Foreskin keratinocyte (primary cell): ENCODE measurements at places on chromosomes 6 and 20.
A peak's percentile ranks its signal among the peaks of the same experiment; 100 is the strongest.

DNA sequence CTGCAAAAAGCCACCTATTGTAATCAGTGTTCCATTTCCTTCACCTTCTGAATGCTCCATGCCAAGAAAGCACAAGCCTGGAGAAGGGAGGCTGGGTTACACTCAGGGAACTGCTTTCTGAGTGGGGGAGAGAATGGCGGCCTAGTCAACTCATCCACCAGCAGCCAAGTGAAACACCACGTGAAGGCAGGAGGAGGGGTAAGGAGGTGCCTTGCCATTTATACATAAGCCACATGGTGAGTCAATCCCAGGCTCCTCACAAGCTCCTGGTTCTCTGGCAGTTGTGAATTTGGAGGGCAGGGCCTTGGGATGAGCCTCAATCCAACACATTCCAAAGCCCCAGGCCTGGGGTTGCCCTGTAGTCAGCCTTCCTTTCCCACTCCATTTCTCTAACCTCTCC lies 149.4 kb downstream of the CD24 start:
- DNase-seq = no peak

DNA sequence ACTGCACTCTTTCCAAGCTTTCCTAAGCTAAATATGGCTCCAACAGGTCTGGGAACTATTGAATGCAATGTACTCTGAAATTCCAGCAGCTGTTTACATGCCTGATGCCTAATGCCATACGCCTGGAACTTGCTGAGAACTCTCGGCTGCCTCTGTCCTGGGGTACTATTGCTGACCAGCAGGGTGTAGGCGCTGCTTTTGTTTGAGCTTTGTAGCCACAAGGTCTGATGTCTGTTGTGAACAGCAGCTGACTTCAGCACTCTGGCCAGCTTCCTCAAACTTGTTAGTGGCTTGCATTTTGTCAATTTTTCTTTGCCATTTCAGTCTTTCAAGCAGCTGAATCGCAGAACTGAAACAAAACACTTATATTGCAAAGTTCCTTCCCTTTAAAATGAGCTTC lies 26.7 kb downstream of the SAYSD1 start:
- DNase-seq = peak; percentile 11

DNA sequence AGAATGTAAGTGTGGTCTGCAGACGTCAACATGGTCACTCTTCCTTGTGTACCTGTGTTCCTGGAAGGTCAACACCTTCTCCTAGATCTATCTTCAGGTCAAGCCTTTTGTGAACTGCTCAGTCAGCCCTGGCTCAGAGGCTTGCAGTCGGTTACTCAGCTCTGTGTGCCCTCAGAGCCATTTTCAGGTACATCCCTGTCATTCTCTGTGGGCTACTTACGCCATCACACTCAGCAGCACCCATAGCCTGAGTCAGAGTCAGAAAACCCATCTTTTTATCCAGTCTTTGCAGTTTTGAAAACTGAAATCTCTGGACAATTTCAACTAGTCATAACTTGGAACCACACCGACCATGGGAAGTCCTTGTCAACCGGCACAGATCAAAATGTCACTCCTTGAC lies 35.3 kb downstream of the TGM3 start:
- DNase-seq = no peak

DNA sequence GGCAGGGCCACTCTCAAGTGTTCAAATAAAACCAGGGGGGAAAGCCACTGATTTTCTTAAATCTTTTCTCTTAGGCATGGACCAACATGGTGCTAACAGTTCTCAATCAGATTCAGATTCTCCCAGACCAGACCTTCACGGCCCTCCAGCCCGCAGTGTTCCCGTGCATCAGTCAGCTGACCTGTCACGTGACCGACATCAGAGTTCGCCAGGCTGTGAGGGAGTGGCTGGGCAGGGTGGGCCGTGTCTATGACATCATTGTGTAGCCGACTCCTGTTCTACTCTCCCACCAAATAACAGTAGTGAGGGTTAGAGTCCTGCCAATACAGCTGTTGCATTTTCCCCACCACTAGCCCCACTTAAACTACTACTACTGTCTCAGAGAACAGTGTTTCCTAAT lies 41.5 kb upstream of the SMIM28 start:
- DNase-seq = no peak

GRCh38 chr6:6803180-6803977 lies 214.9 kb downstream of the LY86 start:
- DNase-seq = peak; percentile 100

- DNase-seq = no peak
These were observed 20.5 kb downstream of the CAPN11 start for GRCh38 chr6:44179072-44179536.

- no peak for DNase-seq
These were observed 4.9 kb upstream of the TBX18 start for GRCh38 chr6:84769306-84769705.

DNA sequence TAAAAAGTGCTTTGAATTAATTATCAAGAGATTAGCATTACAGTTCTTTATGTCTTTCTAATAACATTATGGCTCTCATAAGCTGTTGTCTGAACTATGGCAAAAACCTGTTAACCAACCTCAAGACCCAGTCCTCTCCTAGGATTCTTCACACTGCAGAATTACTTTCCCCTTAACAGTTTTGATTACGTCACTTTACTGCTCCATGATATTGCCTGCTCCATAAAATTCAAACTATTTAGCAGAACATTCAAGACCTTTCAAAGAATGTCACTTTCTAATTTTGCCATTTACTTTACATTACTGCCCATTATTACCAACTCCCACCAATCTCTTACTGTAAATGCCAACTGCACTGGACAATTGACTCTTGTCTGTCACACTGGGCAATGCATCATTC lies 843.5 kb downstream of the PHF3 start:
- DNase-seq = no peak

DNA sequence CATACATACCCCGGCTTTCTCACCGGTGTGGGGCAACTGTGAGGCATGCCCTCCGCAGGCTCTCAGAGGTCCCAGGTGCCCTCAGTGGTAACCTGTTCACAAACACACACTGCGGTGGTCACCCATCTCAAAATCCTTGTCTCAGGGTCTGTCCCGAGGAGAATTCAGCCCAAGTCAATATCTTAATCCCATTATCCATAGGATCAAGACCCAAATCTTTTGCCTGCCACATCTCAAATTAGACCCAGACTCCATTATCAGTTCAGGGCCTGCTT lies 140.8 kb downstream of the CDC5L start:
- no peak for DNase-seq

DNA sequence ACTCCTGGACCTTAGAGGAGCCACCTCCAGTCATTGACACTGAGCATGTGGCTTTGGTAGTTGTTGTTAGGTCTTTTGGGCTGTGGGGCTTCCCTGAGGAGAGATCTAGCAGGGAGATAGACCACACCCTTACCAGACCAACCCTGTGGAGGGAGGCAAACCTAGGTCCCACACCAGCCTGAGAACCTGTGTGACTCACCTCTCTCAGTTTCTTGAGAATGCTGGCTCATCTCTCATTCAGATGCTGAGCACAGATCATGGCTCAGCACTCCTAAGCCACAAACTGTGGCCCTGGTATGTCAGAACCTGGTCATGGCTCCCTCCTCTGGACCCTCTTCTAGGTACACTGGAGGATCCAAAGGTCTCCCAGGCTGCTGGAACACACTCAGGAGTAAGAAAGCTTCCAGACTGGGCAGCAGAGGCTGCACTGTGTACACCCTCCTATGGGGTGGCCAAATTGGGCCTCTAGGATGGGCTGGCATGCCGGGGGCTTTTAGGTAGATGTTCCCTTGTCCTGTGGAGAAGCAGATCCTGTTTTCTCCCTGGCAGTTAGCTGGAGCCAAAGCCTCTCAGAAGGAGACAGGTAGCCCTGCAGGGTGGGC lies 1294.5 kb downstream of the KHDRBS2 start:
- no peak for DNase-seq

DNA sequence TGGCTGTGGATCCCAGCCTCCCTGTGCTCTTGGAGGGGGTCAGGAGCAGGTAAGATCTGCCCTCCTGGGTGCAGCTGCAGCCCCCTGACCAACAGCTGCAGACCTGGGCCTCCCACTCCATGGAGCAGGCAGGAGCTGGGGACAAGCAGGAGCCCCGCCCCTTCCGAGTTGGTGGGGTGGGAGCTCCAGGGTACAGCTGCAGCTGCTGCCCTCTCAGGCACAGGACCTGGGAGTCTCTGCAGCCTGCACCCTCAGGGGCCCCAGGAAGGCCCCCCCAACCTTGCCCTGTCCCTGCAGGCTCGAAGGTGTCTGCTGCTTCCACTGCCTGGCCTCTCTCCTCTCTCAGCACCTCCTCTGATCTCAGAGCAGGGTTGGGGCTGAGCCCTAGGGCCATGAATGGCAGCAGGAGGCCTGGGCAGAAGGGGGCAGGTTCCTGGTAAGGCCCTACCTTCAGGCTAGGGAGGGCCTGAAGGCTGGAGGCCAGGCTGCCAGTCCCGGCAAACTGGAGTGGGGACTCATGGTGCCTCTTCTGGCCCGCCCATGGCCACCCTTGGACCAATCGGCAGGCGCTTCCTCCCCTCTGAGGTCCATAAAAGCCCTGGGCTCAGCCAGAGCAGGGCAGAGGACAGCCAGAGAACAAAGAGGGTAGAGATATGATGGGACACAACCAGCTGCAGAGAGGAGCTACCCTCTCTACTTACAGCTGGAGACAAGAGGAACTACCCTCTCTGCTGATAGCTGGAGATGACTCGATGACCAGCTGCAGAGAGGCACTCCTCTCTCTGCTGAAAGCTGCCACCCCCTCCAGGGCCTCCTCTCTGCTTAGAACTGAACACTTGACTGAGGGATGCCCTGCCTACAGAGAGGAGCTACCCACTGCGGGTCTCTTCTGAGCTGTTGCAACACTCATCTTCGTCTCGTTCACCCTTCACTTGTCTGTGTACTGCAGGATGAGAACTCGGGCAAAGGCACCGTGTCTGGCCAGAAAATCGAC lies 7.8 kb upstream of the PACSIN1 start:
- DNase-seq = no peak

DNA sequence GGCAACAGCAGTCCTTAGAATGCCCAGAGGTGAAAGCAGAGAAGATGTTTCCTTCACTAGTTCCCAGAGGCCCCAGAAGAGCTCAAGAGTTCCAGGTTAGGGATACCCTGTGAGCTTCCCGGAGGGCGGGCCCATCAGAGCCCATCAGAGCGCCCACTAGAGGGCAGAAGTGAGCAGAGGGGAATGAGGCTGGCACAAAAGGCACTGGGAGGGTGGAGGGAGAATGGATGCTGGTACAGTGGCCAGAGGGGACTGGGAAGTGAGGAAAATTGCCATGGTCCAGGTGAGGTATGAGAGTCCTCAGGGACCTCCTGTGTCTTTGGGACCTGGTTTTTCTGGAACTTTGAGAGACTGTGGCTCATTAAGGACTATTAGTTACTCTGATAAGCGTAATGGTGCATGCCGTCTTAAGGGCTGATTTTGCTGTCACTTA lies 57.3 kb downstream of the LINC00237 start:
- DNase-seq = no peak

DNA sequence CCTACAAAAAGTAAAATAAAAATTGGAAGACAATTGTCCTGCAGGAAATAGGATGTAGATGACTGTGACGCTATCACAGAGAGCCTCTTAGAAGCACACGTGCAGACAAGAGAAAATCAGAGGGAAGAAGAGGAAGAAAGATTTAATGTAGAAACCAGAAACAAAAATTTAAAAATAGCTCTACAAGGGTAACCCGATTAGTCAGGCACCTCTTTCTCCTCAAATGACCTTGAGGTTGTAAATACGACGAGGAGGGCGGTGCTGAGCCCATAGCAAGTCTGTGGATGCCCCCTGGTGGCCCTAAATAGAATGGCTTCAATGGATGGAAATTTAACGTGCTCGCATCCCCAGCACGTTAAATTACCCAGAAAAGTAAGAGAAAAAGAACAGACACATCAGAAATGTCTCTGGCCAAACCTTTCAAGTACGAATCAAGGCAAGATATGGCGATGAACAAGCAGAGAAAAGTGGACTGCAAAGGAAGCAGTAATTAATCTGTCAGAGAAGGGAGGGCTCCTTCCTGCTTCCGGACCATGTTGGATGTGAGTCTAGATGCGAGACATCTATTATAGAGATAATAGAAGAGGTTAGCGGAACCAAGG lies 4.2 kb upstream of the PRPH2 start:
- peak; percentile 44 for DNase-seq

DNA sequence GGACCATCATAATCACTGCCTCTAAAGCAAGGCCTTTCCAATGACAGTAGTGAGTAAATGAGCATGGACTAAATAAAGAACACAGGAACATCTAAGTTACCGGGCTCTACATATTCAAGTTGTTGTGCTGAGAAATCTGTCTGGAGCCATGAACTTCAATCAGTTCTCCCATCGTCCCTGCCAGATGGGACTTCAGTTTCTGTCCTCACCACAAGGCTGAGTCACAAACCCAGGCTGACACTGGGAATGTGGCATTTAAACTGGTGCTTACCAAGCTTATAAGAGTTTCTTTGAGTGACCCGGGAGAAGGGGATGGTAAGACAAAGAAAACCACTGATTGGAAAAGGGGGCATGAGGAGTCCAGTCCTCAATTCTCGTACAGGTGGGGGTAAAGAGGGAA lies 497.0 kb downstream of the MAFB start:
- no peak for DNase-seq

GRCh38 chr20:54228841-54229240 lies 21.0 kb downstream of the PFDN4 start:
- peak; percentile 56 for DNase-seq

DNA sequence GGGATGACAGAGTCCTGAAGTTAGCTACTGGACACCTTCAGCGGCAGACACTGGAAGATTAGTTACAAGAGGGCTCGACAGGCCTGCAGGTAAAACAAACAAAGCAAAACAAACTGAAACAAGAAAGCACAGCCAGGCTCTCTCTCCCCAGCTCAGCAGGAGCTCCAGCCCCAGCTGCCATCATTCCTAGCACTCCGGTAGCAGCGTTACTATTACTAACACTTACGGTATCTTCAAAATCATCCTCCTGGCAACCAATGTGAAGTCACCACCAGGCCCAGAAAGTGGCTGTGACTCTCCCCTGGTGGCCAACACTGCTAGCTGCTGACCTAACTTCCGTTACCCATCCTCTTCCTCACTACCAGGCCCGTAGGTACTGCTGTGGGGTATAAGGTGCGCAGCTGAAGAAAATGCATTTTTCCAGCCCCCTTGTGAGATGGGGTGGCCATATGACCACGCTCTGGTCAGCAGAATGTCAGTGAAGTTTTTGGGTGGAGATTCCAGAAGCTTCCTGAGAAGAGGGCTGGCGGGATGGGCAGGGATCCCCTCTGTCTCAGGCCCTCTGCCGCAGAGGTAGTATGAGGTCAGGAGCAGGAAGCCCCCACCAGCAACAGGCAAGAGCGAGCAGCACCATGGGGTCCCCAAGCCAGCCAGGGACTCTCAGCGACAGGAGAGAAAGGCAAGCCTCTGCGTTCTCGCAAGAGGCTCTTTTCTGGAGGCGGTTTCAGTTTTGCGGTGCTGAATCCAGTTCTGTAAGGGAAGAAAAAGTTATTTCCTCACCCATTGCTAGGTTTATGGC lies 37.4 kb upstream of the TBXT start:
- DNase-seq = no peak

GRCh38 chr6:139508576-139508975 lies 134.1 kb upstream of the CITED2 start:
- no peak for DNase-seq

- no peak for DNase-seq
These were observed 15.9 kb upstream of the GDAP1L1 start for GRCh38 chr20:44231193-44231592.

GRCh38 chr20:16124911-16125776 lies 448.1 kb downstream of the KIF16B start:
- DNase-seq = no peak

- no peak for DNase-seq
These were observed 8.0 kb downstream of the MMUT start for GRCh38 chr6:49454787-49455709.
